ENCODE measurements at places on chromosomes 4 and X.

- DNase-seq = no peak
Measured at GRCh38 chr4:14035076-14035475, 407.6 kb upstream of the BOD1L1 start.

GRCh38 chr4:170776983-170777382 is 687.2 kb upstream of the AADAT start:
- no peak for DNase-seq

DNA sequence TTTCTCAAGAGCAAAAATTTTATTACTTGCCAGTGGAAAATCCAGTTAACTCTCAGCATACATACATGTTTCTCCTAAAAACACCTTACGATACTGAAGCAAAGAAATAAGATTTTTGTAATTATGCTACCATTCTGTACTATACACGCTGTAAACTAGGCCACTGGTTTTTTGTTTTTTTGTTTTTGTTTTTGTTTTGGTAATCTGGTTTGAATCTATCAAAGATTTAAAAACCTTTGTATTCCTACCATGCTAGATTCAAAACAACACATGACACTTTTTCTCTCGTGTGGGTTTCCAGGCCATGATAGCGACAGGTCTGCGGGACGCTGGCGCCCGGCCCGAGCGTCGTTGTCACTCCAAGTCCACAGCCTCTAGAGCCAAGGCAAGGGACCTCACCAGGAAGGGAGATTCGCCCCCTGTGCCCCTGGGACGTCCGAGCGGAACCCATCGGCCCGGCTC is 723 bp downstream of the TMEM192 start:
- no peak for DNase-seq

DNA sequence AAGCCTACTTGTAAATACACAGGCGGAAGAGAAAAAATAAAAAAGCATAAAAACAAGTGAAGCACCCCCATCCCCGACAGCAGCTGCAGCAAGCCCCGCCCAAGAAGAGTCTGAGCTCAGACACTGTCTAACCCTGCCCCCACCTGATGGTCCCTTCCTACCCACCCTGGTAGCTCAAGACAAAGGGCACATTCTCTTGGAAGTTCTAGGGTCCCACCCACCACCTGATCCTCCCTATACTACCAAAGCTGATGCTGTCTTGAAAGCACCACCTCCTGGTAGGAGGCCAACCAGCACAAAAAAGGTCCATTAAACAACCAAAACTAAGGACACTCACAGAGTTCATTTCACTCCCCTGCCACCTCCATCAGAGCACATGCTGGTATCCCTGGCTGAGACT is 308.2 kb downstream of the KLHL13 start:
- no peak for DNase-seq

DNA sequence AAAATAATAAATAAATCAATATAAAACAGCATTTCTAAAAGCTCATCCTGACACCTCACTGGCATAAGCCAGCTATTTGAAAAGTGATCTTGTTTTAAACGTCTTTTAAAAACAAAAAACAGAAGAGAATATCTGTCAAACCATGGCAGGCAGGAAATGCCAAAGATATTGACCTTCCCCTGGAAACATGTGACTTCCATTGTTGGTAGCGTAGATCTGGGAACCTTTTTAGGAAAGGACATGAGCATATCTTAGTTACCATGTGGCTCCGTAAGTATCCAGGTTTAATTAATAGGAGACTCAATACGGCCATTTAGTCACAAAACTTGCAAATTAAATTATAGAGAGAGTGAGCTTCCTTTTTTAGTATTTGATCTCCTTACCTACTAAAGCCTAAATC is 83.0 kb upstream of the KLHL4 start:
- no peak for DNase-seq

GRCh38 chr4:8283161-8283560 is 13.6 kb downstream of the HTRA3 start:
- no peak for DNase-seq

- no peak for DNase-seq
Measured at GRCh38 chr4:147515220-147515936, 34.5 kb downstream of the EDNRA start.

DNA sequence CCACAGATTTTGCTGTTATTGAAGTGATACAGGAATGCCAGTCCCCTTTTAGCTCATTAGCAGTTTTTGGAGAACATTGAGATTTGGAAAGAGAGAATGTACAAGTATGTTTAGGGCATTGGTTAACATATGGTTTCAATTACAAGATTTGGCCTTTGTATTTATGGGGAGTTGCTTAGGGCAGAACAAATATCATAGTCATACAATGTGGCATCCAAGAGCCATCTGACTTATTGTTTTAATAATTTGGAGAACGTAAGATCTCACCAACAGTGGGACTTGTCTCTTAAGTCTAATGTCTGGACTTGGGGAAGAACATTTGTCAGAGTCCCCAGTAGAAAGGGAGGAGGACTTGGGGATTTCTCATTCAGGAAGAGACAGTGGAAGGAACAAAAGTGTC is 166.1 kb downstream of the STK32B start:
- DNase-seq = no peak

GRCh38 chr4:105191621-105192210 is 45.0 kb downstream of the TET2 start:
- DNase-seq = no peak

GRCh38 chr4:169362607-169363006 is 91.9 kb upstream of the SH3RF1 start:
- no peak for DNase-seq

- no peak for DNase-seq
Measured at GRCh38 chrX:39296472-39296871, 495.2 kb downstream of the MID1IP1 start.

DNA sequence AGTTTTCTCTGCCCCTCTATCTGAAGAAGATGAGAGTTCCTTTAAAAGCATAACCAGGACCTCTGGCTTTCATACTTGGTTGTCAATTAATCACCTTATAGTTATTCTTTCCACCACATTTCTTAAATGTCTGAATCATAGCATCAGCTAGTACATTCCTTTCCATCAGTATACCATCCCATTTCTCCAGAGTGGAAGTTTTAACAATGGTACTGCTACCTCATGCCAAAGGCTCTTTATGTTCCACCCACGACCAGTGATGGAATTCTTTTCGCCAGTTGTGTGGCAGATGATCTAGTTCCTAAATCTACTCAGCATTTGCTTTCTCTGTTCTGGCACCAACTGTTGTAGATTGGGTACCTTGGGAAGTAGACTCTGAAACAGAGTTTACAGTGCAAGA is 379.8 kb downstream of the ZNF674 start:
- no peak for DNase-seq

GRCh38 chr4:169050284-169050683 is 40.2 kb upstream of the CBR4 start:
- DNase-seq = no peak

- DNase-seq = no peak
Measured at GRCh38 chrX:2894885-2895292, 34.2 kb downstream of the ARSD start.

GRCh38 chr4:140343303-140343702 is 30.1 kb upstream of the SCOC start:
- no peak for DNase-seq

DNA sequence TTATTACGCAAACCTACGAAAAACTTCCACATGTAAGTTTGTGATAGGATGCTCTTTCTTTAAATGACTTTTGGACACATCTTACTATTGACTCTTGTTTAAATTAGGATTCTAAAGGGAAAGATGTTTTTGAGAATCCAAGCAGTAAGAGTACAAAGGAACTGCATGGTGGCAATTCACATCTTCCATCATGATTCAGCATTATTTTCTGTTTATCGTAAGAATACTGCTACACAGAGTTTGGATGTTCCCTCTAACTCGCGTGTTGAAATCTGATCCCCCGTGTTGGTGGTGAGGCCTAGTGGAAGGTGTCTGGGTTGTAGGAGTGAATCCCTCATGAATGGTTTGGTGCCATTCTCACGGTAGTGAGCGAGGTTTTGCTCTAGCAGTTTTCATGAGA is 371.8 kb upstream of the FTHL17 start:
- DNase-seq = no peak

- no peak for DNase-seq
Measured at GRCh38 chr4:55440786-55441185, 45.0 kb downstream of the TMEM165 start.

DNA sequence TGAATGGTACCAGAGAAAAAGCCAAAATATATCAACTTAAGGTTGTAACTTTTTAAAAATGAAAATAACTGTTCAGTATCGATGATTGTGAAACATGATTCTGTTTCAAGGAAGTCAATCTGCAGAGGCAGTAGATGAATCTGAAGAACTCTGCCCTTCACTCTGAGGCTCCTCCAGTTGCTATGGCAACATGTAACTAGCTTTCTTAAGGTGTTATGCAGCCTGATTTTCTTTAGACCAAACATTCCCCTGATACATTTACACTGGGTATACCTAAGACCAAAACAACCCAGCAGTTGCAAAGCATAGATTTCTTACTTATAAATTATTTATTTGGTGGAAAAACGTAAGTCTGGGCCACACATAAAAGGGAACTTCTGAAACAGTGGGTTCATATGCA is 133.6 kb upstream of the RASGEF1B start:
- DNase-seq = no peak

GRCh38 chr4:1799387-1800375 is 6.6 kb downstream of the FGFR3 start:
- DNase-seq = no peak

Measured in CD4-positive, alpha-beta T cell treated with Interleukin-1 beta for 1 hour (primary cell).